ENCODE measurements at places on chromosomes 5 and 9. TPM values are rescaled to one million over a fixed set of nuclear protein-coding genes. Genes with fewer than 3 reads are reported as not detected.

Gene CDKN2B
- not detected for total RNA-seq

Gene PDCD1LG2
- total RNA-seq, result 1.9 TPM

Gene MEIKIN
- not detected for total RNA-seq

Gene RAPGEF1
- total RNA-seq, result 7.5 TPM

Gene CYSRT1
- 0.14 TPM for total RNA-seq

Gene CDH9
- not detected for total RNA-seq

Gene CTSL
- 229 TPM for total RNA-seq

Gene MFAP3
- 61.2 TPM for total RNA-seq

Gene FGFR4
- total RNA-seq, result 11.4 TPM

Gene C9orf153
- total RNA-seq, result not detected

Gene CDC20B
- not detected for total RNA-seq

Gene CCNJL
- total RNA-seq, result 6.6 TPM

Gene TRIM14
- total RNA-seq, result 17.8 TPM

Gene PCDHGA3
- total RNA-seq, result 10.3 TPM

Gene SLC4A9
- not detected for total RNA-seq

Gene KLF9
- total RNA-seq, result 15.9 TPM

Gene MTX3
- 6.7 TPM for total RNA-seq

Gene TMEM174
- not detected for total RNA-seq

Gene MZB1
- not detected for total RNA-seq

Gene SPINK4
- 4.5 TPM for total RNA-seq

Gene SLC25A25
- total RNA-seq, result 5.8 TPM
